ENCODE measurements at places on chromosomes 7 and 10.

DNA sequence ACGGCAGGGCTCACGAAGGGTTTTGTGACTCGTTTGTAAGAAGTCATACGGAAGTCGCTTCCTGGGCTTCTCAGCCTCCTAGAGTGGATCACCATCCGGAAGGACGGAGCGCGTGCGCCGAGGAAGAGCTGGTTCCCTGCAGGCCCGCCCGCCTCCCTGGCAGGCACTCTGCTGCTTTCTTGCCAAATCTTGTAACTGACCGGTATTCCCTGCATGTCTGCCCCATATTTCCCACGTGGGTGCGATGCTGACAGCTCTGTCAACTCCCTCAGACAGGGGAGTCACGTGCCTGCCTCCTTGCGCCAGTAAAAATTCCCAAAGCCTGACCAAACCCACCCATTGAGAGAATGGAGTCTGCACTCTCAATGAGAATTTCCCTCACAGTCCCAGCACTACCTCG lies 12.7 kb downstream of the SHH start:
- no peak for DNase-seq

- DNase-seq: no peak
These were observed 157.1 kb upstream of the AOAH start for GRCh38 chr7:36881233-36881874.

- no peak for DNase-seq
These were observed 41.5 kb upstream of the PRSS58 start for GRCh38 chr7:142299237-142299781.

GRCh38 chr7:7707246-7707645 lies 11.2 kb downstream of the RPA3 start:
- no peak for DNase-seq

DNA sequence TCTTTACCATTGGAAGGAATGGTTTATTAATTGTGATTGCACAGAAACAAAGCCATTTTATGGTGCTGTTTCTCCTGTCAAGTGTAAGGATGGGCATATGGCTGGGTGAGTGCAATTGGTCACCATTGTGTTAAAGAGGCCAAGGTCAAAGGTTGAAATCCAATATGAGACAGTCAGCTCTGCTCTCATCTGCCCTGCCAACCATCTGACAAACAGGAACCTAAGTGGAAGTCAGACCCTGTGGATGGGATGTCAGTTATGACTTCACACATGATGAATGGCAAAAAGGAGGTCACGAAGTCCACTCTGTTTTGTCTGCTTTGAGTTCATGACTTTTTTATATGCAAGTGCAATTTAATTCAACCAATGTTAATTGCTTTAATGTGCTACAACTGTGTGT lies 172.7 kb upstream of the TMEM229A start:
- no peak for DNase-seq

GRCh38 chr7:96114190-96114589 lies 207.7 kb downstream of the SLC25A13 start:
- no peak for DNase-seq

DNA sequence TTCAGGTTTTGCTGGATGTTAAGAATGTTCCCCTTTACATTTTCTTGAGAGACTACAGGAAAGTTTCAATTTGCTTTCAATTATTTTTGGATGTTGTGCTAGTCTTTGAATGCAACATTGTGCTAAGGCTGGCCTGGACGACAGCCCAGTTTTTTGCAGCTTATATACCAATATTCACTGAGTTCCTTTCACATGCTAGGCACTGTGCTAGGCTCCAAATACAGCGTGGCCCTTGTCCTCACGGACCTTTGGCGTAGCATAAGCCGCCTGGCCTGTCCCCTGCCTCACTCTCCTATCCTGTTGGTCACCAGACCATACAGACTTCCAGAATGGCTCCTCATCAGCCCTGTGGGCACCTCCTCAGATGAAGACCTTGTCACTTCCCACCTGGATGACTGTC lies 19.5 kb upstream of the HSPA12A start:
- no peak for DNase-seq

DNA sequence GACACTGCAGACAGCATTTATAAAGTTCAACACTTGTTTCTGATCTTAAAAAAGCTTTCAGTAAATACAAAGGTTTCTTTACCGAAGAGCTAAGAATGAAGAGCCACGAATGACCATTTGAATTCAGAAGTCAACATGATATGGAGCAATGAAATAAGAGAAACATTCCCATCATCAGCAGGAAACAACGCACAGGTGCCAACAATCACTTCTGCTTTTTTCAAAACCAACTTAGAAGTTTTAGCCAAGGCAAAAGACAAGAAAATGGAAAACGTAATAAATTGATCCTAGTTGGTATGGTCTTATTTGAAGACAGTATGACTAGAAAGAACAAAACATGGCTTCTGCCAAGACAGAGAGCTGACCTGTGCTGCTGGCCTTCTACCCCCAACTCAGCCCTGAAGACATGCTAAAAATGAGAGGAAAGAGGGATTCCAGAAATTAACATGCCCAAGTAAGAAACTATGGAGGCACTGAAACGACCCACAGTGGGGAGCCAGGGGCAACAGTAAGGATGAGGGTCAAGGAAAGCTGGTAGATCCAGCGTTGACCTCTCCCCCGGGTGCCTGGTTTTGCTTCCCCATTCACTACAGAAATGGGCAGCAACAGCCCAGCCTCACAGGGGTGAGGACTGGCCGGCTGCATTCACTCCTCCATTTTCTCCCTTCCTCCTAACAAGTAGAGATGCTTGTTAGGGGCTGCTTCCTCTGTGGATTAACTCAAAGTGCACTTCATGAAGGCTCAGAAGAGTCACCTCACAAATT lies 30.1 kb downstream of the VPS41 start:
- no peak for DNase-seq

DNA sequence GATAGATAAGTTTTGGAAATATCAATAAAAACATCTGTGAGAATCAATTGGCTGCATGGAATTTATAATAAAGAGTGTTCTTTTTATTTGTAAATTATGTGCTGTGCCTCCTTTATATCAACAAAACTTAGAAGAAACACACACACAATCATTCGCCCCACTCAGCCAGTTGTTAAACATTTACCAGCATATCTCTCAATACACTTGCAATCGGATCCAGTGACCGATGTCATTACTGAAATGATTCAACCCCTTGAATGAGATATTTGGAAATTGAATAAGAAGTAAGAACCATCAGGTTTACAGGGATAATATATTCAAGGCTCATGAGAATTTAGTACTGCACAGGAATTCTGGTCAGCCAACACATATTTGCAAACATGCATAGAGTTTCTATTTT lies 35.6 kb downstream of the TAF3 start:
- DNase-seq: no peak

DNA sequence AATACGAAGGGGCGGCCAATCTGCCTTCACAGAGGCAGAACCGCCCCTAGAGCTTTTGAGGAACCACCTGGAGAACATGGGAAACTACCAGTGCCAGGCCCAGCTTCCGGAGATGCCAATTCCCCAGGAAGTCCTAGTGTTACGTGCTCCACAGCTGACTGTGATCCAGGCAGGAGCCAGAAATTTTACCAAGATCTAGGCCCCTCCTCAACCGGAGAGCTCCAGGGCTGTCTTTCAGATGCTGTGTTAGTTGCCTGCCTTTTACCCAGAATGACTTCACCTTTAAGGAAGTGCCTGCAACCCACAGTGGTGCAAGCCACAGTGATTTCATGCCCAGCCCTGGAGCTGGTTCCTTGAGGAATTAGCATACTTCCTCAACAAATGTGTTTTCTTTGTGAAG lies 62.9 kb downstream of the ELMO1 start:
- DNase-seq: no peak

- no peak for DNase-seq
These were observed 127.0 kb upstream of the JCAD start for GRCh38 chr10:30186371-30186875.

GRCh38 chr7:118492466-118492865 lies 268.0 kb downstream of the ANKRD7 start:
- no peak for DNase-seq

- no peak for DNase-seq
These were observed 123.3 kb upstream of the PFKP start for GRCh38 chr10:2943932-2944614.

- no peak for DNase-seq
These were observed 44.1 kb downstream of the SGMS1 start for GRCh38 chr10:50579491-50580261.

DNA sequence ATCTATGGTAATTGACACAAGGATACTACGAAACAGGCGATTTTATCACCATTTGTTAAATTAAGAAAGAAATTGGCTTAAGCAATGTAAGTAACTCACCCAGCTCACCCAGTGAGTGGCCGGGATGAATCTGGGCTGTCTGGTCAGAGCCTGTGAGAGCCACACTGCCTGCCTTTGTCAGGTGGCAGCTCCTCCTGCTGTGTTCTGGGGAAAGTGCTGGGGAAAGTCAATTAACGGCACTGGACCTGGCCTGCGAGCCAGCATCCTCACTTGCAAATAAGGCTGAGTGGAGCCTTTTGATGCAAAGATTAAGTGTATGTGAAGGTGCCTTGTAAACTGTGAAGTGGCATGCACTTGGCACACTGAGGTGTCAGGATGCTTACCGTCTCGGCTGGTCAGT lies 13.4 kb upstream of the CXCL12 start:
- DNase-seq: no peak

DNA sequence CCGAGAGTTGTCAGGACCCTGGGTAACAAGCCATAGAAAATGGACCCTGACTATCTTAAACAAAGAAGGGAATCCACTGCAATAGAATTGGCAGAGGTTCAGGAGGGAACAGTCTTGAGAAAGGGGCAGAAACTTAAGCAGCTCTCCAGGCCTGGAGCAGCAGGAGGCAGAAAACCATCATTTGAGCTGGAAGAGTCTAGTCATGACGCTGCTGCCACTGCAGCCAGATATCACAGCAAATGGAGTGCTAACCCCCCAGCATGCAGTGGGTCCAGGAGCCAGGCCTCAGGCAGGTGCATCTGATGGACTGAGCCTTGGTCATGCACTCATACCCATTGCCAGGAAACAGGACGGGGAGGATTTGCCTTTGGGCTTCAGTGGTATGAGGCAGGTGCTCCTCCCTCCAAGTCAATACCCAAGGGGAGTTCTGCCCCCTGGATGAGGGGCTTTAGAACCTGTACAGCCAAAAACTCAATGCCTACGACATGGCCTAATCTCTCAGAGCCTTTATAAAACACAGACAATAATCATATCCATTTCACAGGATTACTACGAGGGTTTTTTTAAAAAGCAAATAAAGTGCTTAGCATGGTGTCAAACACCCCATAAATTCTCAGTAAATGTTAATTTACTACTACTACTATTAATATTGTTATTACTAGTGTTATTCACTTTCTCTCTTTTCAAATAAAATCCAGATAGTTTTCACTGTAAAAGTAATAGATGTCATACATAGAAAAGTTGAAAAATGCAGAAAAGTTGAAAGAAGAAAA lies 30.7 kb downstream of the DUSP5 start:
- DNase-seq: no peak

GRCh38 chr7:106681815-106682495 lies 21.0 kb upstream of the CCDC71L start:
- no peak for DNase-seq

GRCh38 chr7:156169474-156170370 lies 357.5 kb upstream of the SHH start:
- no peak for DNase-seq

- no peak for DNase-seq
These were observed 258.5 kb downstream of the PTPRN2 start for GRCh38 chr7:158329014-158329610.

DNA sequence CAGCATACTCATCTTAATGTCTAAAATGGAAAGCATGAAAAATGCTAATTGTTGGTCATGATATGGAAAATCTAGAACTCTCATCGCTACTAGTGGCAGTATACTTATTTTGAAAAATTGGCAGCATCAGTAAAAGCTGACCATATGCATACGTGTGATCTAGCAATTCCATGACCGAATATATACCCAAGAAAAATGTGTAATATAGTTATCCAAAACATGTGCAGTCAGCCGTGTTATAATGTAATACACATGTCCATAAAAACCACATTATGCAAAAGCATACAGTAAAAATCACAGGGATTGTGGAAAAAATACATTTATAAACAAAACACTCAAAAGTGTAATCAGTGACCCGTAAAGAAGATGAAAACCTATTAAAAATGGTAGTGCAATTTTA lies 439.0 kb downstream of the SH2D4B start:
- DNase-seq: no peak

DNA sequence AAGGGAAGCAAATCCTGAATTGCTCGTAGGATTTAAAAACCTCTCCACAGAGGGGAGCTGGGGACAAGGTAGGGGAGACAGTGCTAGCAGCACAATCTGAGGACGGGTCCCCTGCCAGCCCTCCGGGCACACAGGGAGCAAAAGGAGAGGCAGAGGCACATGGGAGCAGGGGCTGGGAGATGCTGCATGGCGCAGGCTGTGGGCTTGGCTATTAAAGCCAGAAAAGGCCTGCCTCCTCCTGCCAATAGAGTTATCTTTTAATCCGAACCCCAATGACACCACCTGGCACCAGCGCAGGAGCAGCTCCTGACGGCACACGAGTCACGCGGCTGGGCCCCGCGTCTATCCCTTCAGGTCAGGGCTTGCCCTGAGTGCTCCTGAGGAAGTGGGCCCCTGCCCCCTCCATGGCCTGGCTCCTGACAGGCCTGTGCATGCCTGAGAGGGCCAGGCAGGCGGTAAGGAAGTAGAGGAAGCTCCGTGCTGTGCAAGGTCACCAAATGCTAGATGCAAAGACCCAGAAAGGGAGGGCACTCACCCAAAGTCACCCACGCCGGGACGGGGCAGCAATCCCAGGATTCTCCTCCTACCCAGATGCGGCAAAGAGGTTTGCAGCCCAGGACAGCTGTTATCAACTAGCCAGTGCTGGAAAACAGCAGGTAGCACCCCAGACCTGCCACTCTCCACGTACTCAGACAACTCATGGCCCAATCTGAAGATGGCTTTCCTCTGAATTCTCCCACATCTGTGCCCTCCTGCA lies 28.1 kb downstream of the DLG5 start:
- no peak for DNase-seq

DNA sequence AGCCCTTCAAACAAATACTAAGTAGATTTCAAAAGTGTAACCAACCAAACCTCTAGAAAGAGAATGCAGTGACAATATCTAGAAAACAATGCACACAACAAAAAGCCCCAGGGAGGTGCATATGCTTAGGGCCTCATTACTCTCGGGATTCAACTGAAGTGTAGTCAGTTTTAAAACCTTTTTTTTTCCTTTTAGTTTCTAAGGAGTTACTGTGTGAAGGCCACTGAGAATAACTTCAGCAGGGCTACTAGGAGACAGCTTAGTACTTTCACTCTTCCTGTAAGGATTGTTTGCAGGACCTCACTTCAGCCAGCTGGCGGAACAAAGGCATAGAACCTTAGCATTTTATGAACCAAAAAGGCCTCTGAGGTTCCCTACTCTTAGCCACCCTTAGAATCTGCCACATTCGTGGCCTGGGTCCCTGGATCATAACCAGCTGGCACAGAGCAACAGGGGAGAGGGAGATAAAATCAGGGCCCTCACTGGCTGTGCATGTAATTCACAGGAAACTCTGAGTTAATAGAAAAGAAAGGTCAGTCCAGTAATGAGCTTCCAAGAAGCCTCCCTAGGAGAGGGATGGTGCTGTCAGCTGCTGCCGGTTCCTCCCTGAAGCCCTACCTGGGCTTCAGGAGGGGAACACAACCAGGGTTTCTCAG lies 3.6 kb downstream of the VOPP1 start:
- no peak for DNase-seq

GRCh38 chr7:127946111-127946510 lies 85.1 kb downstream of the LRRC4 start:
- DNase-seq: no peak

All from activated CD4-positive, alpha-beta T cell treated with anti-CD3 and anti-CD28 coated beads, Interleukin-2, amount 50 U/mL, for 4 hours (primary cell).